ENCODE measurements at places on chromosomes 12 and 14.

GRCh38 chr12:95074766-95075165 is 1.3 kb upstream of the NR2C1 start:
- DNase-seq: no peak

- no peak for DNase-seq
Measured at GRCh38 chr12:25558586-25558985, 5.5 kb upstream of the LMNTD1 start.

DNA sequence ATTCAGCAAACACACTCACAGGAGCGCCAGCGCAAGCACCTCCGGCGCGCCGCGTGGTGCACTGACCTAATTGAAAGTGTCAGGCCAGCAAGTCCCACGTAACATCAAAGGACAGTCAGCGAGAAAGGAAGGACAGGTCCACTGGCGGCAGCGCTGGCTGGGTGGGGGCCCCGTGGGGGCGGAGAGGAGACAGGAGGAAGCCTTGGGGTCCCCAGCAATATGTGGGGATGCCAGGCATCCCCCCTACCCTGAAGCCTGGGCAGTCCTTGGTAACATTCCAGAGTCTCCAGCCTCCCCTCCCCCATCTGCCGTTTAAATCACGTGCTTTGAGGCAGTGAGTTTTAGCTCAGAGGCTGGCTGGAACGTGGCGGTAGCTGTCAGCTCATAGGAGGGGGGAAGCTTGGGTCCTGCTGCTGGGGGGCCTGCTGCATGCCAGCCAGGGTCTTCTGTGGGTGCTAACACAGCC is 159.2 kb downstream of the CALM1 start:
- DNase-seq: no peak

- DNase-seq: no peak
Measured at GRCh38 chr14:22418631-22419030, 170.4 kb downstream of the DAD1 start.

GRCh38 chr12:92446083-92446460 is 256.7 kb upstream of the PLEKHG7 start:
- no peak for DNase-seq

DNA sequence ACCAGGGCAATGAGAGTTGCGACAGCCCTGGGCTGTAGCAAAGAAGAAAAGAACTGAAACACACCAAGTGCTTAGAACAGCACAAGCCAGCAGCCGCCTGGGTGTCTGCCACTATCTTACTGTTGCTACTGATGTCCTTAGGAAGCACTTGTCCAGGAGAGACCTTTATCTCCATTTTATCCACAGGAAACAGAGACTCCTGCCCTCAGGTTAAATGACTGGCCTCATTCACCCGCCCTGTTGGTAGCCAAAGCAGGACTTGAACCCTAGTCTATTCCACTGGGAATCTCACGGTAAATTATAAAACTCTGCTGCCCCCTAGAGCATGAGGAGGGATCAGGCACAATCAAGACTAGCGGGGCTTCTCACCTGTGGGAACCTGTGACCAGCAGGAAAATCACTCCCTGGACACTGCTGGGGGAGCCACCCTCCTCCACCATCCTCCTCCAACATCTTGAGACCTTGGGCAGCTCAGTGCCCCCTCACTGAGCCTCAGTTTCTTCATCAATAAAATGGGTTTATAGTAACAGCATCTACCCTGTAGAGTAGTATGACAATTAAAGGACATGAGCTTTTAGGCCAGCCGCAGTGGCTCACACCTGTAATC is 20.5 kb upstream of the TESC start:
- DNase-seq: no peak

DNA sequence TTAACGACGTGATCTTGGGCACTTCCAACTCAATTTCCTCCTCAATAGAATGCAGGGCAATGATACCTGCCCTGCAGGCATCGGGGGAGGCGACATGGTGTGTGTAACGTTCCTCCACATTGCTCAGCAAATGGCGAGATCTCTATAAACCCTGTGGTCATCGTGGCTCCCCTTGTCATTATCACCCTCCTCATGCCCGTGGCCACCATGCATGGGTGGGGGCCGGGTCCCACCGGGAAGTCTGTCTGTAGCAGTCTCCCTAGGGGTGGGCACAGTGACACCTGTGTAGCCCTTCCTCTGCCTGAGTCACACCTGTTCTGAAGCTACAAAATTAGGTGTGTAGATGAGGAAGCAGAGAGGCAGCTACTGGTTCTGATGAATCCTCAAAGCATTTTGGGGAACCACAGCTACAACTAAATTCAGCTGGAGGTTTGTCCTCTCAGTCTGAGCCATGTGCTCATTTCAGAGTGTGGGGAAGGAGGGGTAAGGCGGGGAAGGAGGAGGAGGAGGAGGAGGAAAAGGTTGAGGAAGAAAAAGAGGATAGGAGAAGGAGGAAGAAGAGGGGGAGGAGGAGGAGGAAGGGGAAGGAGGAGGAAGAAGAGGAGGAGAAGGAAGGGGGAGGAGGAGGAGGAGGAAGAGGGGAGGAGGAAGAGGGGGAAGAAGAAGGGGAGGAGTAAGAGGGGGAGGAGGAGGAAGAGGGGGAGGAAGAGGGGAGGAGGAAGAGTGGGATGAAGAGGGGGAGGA is 11.0 kb upstream of the CACNA2D4 start:
- DNase-seq: no peak

DNA sequence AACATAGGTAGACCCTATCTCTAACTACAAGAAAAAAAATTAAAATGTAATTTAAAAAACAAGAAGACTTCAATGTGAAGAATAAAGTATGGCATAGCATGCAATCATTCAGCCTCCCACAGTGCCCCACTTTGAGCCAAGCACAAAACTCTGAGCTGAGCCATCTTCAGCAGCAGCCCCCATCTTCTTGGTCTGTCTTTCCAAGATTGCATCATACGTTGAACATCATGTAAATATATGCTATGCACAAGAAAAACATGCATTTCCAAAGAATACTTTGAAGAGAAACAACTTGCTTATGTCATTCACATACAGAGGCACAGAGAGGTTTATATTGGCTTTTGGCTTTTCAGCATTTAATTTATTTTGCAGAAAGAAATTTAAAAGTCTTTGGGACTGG is 105.8 kb upstream of the TMPO start:
- no peak for DNase-seq

DNA sequence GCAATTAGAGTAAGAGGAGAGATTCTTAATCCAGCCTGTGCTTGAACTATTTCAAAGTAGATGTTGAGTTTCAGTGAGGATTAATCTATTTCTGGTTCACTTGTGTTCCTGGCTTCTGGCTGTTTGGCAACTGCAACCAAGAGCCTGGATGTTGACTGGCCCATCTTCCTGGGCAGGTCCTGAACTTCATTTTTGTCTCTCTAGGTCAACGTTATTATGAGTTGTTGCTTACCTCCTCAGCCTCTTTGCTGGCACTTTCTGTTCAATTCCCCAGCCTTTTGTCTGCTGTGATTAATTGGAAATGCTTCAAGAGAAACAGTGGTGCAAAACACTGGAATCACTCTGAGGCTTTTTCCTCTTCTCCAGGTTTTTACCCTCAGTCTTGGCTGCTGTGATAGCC is 56.8 kb downstream of the TMEM132D start:
- DNase-seq: no peak

DNA sequence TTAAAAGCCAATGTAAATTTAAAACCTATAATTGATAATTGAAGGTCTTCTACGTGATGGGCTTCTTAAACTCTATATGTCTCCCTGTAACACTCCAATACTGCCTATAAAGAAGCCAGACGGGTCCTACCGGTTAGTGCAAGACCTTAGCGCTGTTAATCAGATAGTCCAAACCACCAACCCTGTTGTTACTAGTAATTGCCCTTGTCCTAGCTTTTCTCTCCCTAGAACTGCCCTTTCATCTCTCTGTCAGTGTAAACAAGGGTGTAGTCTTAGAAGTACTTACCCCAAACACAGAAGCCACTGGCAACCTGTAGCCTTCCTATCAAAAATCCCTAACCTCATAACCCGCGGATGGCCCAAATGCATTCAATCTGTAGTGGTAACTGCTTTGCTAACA is 243.0 kb upstream of the DIO3 start:
- DNase-seq: no peak

- no peak for DNase-seq
Measured at GRCh38 chr12:91889059-91889458, 256.6 kb downstream of the BTG1 start.

DNA sequence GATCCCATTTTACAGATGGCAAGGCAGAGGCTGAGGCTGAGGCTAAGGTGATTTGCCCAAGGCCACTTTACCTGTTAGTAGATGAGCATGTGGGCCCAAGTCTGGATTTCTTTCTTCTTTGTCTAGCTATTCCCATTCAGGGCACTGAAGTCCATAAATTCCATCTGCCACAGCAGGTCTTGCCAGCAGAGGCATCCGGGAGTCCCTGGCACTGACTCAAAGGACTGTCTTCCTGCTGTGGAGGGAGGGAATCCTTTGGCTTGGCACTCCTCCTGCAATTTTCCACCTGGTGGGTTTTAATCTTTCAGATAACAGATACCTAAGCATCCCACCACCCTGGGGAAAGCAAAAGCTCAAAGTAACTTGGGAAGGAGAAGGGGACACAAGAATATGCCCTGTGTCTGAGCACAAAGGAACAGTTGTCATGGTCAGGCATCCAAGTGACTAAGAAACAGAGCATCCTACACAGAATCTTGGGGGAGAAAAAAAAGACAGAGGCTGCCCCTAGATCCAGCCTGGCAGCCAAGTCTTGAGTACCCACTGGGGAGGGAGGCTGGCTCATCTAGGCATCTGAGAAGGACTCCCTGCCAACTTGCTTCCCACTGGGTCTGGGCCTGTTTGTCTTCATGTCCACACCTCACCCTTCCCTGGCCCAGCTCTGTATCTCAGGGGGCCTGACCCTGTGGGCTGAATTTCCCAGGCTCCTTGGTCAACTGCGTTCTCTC is 35.6 kb upstream of the CMKLR1 start:
- no peak for DNase-seq

DNA sequence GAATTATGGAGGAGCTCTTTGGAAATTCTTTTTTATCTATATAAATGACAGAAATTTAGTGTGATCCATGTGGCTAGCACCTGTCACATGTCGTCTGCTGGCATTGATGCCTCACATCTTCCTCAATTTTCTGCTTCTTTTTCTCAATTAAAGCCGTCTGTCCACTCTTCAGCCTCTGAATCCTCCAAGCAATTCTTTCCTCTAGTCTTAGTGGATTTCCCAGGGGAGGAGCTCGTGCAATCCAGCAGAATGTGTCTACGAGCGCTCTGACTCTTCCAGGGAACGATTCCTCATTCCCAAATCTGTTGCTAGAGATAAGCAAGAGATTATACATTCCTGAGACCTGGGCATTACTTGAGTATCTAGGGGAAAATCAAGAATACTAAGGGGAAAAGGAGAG is 176.6 kb downstream of the EMP1 start:
- no peak for DNase-seq

DNA sequence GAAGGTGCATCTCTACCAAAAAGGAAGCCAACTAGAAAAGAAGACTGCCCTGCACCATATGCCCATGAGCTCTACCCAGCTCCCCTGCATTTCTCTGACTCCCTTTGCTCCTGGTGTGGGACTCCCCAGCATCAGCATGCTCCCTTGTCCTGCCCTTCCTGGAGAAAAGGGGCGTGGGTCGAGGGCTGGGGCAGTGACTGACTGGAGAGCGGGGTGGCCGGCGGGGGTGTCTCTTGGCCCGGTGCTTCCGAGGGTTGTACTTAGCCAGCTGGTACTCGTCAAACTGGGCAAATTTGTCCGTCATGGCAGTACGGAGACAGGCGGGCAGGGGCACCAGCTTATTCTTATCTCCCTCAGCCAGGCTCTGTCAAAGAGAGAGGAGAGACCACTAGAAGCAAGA is 9.8 kb downstream of the TEP1 start:
- DNase-seq: no peak

Data from right forelimb (tissue), 1 donor.